ENCODE measurements at places on chromosomes 5 and 9.

GRCh38 chr9:114181607-114182409 lies 26.5 kb downstream of the COL27A1 start:
- no peak for DNase-seq

- no peak for DNase-seq
Measured at GRCh38 chr5:14444161-14444560, 137.4 kb upstream of the OTULINL start.

GRCh38 chr5:151890299-151890698 lies 34.4 kb downstream of the GLRA1 start:
- DNase-seq, result no peak

- no peak for DNase-seq
Measured at GRCh38 chr9:79279356-79279755, 292.4 kb upstream of the TLE4 start.

DNA sequence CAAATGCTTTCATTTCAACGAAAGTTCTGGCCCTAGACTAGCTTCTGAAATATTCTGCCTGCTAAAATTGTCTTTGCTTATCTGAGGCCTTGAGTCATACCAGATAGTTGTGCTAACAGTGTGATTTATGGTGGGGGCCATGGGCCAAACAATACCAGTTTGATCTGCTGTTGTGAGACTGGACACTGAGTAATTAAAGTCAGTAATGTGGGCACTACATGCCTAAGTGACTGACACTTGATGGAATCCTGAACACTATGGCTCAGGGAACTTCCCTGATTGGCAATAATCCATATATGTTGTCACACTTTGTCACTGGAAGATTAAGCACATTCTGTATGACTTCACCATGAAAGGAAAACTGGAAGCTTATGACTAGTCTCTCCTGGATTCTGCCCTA lies 127.6 kb upstream of the CYLC2 start:
- no peak for DNase-seq

Measured in stimulated activated CD8-positive, alpha-beta memory T cell treated with anti-CD3 and anti-CD28 coated beads, Interleukin-15, amount 100 ng/mL, for 4 hours (primary cell).